NCI-H2107 (cell line): ENCODE measurements at places on chromosomes 2 and 18.

DNA sequence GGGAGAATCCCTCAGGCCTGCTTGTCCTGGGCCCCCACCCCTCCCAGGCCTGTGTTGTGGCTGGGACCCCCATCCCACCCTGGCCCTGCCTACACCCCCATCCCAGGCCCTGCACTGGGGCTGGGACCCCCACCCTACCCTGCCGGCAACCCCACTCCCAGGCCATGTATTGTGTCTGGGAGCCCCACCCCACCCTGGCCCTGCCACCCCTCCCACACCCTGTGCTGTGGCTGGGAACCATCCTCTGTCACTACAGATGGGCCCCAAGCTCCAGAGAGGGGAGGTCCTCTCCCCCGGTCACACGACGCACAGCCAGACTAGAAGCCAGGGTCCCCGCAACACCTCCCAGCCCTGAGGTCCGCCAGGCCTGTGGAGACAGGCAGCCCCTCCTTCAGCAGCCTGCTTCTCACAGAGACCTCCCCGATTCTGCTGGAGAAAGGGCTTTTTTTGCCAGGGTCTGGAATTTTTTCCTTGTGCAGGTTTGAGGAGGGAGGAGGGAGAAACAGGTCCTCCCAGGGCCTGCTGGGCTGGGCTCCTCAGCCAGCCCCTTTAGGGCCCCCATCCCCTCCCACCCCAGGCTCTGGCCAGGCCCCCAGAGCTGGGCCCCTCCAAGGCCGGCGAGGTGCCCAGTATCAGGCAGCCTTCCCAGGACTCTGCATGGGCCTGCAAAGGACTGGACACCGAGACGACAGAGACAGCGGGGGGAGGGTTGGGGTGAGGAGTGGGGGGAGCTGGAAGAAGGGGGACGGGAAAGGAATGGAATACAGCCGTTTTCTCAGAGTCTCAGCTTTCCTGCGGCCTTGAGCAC lies 28.0 kb downstream of the KIF1A start:
- no peak for DNase-seq

DNA sequence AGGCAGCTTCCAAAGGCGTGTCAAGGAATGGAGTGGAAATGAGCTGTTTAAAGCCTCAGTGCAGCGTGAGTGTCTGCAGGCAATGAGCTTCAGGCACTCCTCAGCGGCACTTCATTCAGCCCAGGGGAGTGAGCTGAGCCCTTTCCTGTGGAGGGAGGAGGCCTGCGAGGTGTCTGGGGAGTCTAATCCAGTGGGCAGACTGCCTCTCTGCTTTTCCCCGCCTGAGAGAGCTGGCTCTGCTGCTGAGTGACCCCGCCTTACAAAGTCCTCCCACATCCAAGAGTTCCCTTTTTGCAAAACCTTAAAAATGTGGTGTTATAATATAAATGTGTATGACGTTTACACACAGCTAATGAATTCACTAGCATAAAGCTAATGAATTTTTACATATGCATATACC lies 7.0 kb upstream of the LDLRAD4 start:
- DNase-seq = no peak

DNA sequence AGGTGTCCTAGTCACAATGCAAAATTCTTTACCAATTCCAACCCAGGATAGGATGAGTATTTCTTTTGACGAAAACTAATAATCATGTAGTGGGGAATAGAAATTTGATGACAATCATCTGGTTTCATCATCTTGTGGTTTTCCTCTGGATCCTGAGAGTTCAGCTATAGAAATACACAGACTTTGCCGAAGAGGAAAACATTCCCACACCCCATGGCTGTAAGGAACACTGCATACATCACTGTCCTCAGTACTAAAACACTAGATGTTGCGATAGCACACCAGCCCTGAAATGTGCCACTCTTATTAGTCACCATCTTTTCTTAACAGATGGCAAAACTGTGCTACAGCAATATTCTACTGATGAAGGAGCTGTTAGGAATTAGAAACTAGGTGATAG lies 29.4 kb downstream of the CERKL start:
- DNase-seq = no peak

DNA sequence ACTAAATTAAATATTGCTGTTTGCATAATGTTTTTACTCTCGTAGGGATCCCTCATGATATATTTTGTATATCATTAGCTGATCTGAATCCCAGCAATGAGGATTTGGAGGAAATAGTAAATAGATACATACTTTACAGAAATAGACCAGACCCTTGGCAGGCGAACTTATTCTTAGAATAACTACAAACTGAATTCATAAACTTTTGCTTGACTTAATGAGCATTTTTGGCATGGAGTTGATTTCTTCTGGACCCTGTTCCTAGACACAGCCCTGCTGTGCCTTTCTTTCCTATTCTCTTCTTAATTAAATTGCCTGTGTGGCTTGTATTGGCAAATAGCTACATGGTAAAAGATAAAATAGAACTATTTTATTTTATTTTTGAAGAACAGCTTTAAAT lies 145.9 kb downstream of the GREB1L start:
- DNase-seq = no peak

GRCh38 chr2:68912732-68913131 lies 40.0 kb downstream of the GKN2 start:
- no peak for DNase-seq

DNA sequence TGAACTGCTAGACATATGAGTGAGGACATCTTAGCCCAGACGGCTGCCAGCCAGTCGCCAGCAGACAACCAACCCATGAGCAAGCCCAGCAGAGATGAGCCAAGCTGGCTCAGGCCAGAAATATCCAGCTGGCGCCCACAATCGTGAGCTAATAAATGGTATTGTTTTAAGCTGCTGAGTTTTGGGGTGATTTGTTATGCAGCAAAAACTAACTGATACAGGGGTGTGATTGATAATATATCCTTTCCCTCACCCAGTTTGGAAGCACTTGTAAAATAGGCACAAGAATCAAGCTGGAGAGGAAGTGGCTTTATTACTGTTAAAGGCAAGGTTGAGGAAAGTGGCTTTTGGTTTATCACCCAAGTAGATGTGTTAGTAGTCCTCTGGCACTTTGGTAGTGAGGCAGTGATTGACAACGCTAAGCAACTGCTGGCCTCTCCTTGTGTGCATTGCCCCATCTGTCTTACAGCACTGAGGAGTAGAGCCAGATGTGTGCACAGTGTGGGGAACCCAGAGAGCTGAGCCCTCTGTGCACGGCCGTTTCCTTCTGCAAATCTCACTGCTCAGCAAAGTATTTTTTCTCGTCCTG lies 110.1 kb downstream of the MYO1B start:
- no peak for DNase-seq

- no peak for DNase-seq
Measured at GRCh38 chr2:181849601-181850000, 41.9 kb upstream of the ITPRID2 start.

- DNase-seq = no peak
Measured at GRCh38 chr18:76504749-76505148, 9.7 kb upstream of the ZNF516 start.
